ENCODE measurements at places on chromosomes 4 and X.
A peak's percentile ranks its signal among the peaks of the same experiment; 100 is the strongest.

DNA sequence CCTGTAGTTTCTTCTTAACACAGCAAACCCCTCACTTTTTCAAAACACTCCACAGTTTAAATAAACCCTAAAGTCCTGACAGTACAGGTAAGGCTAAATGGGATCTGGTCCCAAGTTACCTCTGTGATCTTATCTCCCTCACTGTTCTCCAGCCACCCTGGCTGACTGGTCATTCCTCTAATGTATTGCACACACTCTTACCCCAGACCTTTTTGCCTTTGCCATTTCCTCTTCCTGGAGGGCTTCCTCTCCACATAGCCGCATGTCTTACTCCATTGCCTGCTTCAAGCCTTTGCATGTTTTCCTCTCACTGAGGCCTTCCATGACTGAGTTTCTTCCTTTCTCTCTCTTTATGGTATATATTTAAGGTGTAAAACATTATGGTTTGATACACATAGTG, 19.5 kb upstream of the ANXA3 start:
- DNase-seq, result no peak

- DNase-seq, result peak; percentile 21
Observed at GRCh38 chrX:114959729-114960128, 57.7 kb downstream of the IL13RA2 start.

GRCh38 chr4:149964001-149964796, 114.0 kb upstream of the DCLK2 start:
- DNase-seq, result no peak

- no peak for DNase-seq
Observed at GRCh38 chr4:66704243-66704642, 841.1 kb downstream of the CENPC start.

DNA sequence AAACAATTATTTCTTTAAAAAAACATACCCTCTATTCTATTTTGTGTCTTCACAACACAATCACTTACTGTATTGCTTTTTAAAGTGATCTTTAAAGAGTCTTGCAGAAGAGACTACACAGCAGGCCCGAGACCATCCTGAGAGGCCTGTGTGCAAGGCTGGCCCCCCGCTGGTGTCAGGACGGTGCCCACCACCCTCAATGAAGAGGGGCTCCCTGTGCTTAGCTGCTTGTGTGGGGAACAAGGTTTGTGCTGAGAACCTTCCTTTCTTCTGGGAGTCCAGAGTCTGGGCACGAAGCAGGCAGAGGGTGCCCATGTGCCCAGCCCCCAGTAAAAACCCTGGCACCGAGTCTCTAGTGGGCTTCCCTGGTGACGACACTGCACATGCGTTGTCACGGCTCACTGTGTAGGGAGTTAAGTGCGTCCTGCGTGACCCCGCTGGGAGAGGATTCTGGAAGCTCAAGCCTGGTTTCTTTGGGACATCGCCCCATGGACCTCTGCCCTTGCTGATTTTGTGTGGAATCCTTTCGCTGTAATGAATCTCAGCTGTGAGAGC, 22.0 kb downstream of the RGS12 start:
- DNase-seq, result no peak

DNA sequence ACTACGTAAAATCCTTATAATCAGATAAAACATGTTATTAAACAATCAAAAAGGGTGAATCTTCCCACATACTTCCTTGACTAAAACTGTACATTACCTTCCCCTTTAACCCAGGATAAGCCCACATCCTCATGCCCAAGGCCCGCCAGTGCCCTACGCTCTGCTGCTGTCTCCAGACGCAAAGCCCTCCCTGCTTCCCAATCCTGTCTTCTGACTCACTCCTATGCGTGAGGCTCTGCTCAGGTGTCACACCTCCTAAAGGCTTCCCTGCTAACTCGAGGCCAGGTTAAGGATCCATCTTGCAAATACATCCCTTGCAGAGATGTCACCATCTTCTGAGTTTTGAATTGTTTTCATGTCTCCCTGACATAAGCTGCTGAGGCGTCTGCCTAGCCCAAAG, 61.6 kb downstream of the STX18 start:
- DNase-seq, result no peak

- no peak for DNase-seq
Observed at GRCh38 chr4:99572527-99573240, 1.9 kb upstream of the MTTP start.

DNA sequence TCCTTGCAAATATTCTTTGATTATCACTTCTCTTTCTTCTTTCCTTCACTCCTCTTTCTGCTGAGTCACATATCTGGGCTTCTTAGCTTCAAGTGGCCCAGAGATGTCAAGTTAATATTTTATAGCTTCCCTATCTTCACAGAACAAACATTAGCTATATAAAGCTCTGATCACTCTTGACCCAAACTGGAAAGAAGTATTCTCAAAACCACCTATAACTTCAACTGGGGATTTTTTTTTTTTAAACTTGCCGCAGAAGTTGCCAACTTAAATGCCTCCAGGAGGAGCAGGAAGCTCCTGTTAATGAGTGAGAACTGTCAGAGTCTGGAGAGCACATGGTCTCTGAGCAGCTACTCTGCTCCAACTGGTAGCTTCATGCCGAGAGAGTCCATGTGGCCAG, 233.3 kb upstream of the EDNRA start:
- DNase-seq, result no peak

- peak; percentile 16 for DNase-seq
Observed at GRCh38 chrX:39693298-39693697, 404.5 kb downstream of the BCOR start.

DNA sequence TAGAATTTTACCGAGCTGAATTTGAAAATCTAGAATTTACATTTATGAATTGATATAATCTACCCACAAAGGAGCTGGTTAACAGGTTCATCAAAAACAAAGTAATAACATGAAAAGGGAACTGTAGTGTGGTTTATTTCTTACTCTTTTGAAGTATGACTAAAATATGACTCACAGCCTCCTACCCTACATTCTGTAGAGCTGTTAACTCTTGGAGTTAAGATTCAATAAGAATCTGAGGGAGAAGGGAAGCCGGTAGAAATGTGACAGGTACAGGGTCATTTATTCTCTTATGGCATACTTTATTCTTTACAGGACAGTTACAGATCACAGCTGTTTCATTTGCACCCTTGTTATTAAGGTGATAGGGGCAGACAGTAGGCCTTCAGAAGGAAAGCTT, 132.2 kb upstream of the FAM47B start:
- DNase-seq, result no peak

GRCh38 chrX:138748480-138748879, 37.0 kb upstream of the FGF13 start:
- DNase-seq, result peak; percentile 39

GRCh38 chrX:39261446-39262147, 460.3 kb downstream of the MID1IP1 start:
- peak; percentile 40 for DNase-seq

DNA sequence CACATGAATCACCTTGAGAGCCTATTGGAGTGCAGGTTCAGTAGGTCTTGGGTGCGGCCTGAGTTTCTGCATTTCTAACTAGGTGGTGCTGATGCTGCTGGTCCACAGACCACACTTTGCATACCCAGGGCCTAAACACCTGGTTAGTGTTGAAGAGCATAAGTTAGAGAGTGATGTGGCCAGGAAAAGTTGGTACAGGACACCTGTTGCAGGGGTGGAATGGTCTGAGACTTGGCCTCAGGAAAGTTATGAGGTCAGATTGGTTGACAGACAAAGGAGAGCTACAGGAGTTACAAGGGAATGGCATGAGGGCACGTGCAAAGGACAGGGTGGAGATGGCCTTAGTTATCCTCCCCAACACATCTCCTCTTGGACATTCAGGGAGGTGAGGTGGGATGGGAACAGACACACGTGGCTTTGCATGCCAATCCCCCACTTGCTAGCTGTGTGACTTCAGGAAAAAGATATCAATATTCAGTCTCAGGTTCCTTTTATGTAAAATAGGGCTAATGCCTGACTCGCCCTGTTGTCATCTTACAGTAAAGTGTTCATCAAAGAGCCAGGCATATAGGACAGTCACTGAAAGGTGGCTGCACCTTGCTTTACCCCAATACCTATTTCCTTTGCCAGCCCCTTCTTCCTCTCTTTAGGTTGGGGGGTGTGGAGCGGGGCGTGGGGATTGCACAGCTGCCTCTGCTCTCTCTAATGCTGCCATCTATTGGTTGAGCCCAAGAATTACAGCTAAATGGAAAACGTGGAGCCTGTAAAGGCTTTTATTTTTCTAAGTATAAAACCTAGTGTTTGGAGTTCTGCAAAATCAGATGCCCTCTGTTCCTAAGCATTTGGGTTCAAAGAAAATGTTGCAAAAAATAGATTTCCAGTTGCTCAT, 47.5 kb downstream of the ATG4A start:
- DNase-seq, result peak; percentile 2

DNA sequence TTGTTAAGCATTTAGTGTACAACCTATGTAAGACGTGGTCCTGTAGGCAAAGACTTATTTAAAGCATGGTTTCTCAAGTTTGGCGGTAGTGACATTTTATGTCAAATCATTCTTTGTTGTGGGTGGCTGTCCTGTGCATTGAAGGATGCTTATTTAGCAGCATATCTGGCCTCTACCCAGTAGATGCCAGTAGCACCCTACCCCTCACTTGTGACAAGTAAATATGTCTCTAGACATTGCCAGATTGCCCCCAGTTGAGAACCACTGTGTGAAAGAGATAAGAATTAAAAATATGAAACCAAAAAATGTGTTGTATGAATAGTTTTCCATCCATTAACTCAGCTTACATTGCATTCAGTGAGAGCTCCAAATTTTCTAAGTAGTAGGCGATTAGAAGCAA, 25.5 kb downstream of the MMAA start:
- DNase-seq, result peak; percentile 49

GRCh38 chr4:154010371-154010770, 221.5 kb upstream of the SFRP2 start:
- no peak for DNase-seq

GRCh38 chr4:148056879-148057278, 325.0 kb downstream of the ARHGAP10 start:
- peak; percentile 97 for DNase-seq
